Hematopoietic multipotent progenitor cell treated with erythropoietin and hydrocortisone succinate and interleukin-3 and kit ligand, for 4 days (in vitro differentiated cells): ENCODE measurements at places on chromosomes 5 and 9.

GRCh38 chr9:133784731-133785561 lies 46.8 kb upstream of the SARDH start:
- no peak for DNase-seq

- DNase-seq: no peak
Observed at GRCh38 chr9:109934857-109935215, 154.8 kb downstream of the PALM2AKAP2 start.

GRCh38 chr5:23007236-23007635 lies 154.1 kb upstream of the CDH12 start:
- DNase-seq: no peak

GRCh38 chr5:2131196-2131595 lies 248.5 kb upstream of the IRX4 start:
- DNase-seq: no peak

GRCh38 chr9:113587471-113588031 lies 124.0 kb downstream of the RGS3 start:
- peak; percentile 74 for DNase-seq

DNA sequence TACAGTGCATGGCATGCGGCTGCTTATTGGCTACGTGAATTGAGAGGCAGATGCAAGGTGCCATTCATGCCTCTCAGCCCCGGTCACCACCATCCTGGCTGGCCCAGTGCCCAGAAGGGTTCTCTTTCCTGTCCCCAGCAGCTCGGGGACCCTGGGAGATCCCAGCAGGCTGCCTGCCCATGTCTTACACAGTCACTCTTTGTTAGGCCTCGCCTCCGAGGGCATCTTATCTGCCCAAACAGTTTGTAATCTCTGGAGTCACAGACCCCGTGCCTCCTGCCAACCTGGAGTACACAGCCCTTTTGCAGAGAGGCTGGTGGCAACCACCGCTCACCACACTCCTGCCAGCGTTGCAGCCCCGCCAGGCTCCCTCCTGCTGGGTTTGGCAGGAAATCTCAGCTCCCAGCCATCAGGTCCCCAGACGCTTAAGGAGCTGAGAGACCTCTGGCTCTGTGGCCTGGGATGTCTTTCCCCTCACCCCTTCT lies 7.0 kb upstream of the AK1 start:
- DNase-seq: peak; percentile 98
